ENCODE measurements at places on chromosomes 13 and 19.

GRCh38 chr13:79427883-79428282 is 21.8 kb upstream of the RBM26 start:
- DNase-seq, result no peak

- DNase-seq, result no peak
These were observed 8.3 kb upstream of the JUND start for GRCh38 chr19:18289471-18290301.

- no peak for DNase-seq
These were observed 202.5 kb downstream of the NUFIP1 start for GRCh38 chr13:44786756-44787155.

DNA sequence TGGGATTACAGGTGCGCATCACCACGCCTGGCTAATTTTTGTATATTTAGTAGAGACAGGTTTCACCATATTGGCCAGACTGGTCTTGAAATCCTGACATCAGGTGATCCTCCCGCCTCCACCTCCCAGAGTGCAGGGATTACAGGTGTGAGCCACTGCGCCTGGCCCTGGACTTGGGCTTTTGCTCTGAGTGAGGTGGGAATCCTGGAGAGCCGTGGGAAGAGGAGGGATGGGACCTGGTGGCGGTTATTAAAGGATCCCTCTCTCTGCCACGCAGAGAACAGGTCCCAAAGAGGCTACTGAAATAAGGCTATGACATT is 1.7 kb upstream of the TLE5 start:
- no peak for DNase-seq
